Suppressor macrophage (primary cell): ENCODE measurements at places on chromosomes 11 and 22.

GRCh38 chr22:48944751-48945620 lies 882.7 kb downstream of the BRD1 start:
- DNase-seq = no peak

- peak; percentile 47 for DNase-seq
Measured at GRCh38 chr11:59415111-59415510, 11.1 kb downstream of the OR5A2 start.

GRCh38 chr11:83349296-83349695 lies 63.1 kb upstream of the CCDC90B start:
- no peak for DNase-seq

- peak; percentile 68 for DNase-seq
Measured at GRCh38 chr11:117172724-117173421, 5.7 kb upstream of the SIDT2 start.

DNA sequence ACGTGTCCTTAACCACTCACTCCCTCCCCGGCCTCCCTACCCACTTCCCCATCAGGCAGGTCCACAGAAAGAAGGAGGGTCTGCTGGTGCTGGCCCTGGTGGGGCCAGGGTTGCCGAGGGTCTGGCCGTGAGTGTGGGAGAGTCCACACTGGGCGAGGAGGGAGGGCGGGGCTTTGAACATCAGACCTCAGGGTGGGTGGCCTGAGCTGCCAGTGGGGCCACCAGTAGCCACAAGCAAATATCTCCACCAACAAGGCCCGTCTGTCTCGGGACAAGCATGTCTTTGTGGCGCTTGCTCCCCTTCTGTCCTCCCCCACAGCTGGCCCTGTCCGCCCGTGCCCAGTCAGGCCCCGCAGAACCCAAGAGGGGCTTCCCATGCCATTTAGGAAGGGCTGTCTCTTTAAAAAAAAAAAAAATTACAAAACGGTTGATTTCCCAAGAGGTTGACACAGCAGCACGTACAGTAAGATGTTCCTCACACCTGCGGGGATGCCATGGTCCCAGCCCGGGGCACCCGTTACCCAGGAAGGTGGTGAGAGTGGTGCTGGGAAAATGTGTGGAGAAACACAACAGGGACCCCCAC lies 17.7 kb upstream of the TALDO1 start:
- DNase-seq = no peak

- DNase-seq = no peak
Measured at GRCh38 chr11:133955081-133955891, 1.5 kb downstream of the IGSF9B start.

DNA sequence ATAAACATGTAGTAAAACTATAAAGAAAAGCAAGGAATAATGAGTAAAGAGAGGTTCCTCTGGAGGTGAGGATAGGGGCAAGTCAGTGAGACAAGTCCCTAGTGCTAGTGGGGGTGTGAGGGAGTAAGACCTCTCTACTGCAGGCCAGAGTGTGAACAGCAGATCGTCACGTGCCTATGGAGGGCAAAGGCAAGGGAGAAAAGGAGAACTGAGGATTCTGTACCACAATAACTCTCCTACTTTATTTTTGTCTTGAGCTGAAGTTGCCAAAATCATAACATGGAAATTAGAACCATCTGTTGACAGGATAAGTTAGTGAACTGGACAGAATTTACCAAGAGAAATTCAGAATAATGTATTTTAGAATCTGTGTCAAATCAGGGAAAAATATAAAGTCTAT lies 77.6 kb downstream of the ENTHD1 start:
- peak; percentile 69 for DNase-seq

DNA sequence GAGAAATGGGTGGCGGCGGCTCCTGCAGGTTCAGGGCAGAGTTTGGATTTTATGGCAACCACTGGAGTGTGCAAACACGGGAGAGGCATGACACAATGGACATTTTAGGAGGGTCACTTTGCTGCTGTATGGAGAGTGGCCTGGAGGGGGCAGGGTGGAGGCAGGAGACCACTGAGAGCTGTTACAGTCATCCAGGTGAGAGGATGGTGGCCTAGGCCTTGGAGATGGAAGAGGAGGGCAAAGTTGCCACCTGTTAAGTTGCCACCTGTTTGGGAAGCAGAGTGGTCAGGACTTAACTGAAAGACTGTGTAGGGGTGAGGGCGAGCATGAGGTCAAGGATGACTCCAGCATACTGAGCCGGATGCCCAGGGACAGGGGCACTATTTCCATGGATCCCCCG lies 2.3 kb upstream of the RAD9A start:
- peak; percentile 49 for DNase-seq

- DNase-seq = peak; percentile 75
Measured at GRCh38 chr11:59647245-59647980, 21.4 kb downstream of the PATL1 start.

- DNase-seq = no peak
Measured at GRCh38 chr11:63015521-63016215, at the start of gene SLC22A8. SLC22A8 (minus strand) TSS chr11:63015841; CDS start chr11:63014958, 883 bp downstream.

GRCh38 chr22:35903571-35904335 lies 124.9 kb downstream of the RBFOX2 start:
- no peak for DNase-seq

DNA sequence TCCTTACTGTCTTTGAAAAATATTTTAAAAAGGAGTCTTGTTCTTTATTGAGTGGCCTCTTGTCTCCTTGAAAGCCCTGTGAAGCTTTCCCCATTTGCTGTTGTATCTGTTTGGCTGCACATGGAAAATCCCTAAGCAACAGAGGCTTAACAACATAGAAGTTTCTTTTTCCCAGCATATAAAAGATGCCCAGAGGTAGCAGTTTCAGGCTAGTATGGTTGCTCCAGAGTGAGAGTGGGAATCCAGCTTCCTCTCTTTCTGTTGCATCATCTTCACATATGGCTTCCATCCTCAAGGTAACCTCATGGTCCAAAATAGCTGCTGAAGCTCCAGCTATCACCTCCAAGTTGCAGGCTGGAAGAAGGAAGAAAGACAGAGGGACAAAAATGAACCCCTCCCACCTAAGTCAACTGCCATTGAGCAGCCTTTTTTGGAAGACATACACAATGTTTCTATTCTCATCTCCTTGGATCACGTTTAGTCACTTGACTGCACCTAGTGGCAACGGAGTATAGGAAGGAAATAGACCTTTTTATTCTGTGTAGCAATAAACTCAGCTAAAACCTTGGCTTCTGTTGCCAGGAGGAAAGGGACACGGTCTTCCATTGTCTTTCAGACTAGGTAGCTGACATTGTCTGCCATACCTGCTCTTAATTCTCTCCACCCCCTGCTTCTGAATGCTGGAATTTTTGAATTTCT lies 5.3 kb downstream of the CSF2RB start:
- DNase-seq = no peak

GRCh38 chr11:78567209-78567608 lies 7.5 kb downstream of the NARS2 start:
- no peak for DNase-seq

GRCh38 chr11:101870510-101870909 lies 44.3 kb upstream of the CEP126 start:
- DNase-seq = no peak

GRCh38 chr11:16956538-16957153 lies 57.6 kb downstream of the PLEKHA7 start:
- DNase-seq = no peak

- no peak for DNase-seq
Measured at GRCh38 chr11:134634897-134635831, 223.1 kb upstream of the B3GAT1 start.

DNA sequence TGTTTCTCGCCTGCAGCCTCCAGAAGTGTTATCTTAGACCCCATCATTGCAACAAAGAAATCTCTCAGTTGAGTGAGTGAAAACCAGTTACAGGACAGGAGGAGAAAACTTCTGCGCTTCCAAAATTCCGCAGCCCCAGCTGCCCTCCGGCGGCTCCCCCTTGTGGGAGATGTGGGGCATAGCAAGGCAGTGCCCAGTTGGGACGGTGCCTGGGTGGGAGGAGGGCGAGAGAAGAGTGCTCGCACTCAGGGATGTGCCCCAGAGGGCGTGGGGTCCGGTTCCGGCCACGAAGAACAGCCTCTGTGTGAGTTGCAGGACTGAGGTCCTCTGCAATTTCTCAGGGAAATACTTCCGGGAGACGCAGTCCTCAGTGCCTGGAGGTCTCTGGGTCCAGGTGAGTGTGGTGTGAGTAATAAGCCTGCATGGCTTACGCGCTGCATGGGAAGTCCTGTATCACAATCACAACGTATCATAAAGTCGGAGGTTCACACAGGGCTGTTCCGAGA lies 87.0 kb upstream of the BLID start:
- peak; percentile 82 for DNase-seq

- no peak for DNase-seq
Measured at GRCh38 chr11:17992916-17993315, 19.9 kb downstream of the SERGEF start.

- DNase-seq = no peak
Measured at GRCh38 chr22:23626286-23626975, 5.7 kb downstream of the DRICH1 start.

- DNase-seq = no peak
Measured at GRCh38 chr11:130787973-130788570, 128.2 kb downstream of the SNX19 start.

DNA sequence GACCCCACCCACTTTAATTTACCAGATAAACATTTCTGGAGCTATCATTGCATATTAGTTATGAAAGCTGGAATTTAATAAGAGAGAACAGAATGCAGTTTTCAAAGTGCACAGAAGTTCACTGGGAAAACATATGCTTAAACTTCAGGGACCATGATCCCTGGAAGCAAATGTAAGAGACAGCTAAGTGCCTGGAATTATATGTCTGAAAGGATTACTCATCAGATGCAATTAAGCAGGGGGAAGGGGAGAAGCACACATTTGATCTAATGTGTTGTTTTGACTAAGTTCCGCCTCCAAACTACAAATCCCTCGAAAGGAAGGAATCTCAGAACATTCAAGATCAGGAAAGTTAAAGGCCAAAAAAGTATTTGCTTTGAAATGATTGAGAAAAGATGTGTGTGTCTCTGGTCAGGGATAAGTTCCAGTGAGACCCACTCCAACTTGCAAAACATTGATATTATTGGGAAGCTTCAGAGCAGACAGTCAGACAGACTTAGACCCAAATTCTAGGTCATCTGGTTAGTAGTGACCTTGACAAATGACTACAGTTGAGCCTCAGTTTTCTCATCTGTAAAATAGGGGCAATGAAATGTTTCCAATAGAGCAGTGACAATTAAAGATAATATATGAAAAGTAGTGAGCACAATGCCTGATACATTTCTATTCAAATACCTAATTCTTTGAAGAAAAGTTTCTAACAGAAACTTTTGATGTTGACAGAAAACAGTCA lies 147.6 kb downstream of the ME3 start:
- no peak for DNase-seq

DNA sequence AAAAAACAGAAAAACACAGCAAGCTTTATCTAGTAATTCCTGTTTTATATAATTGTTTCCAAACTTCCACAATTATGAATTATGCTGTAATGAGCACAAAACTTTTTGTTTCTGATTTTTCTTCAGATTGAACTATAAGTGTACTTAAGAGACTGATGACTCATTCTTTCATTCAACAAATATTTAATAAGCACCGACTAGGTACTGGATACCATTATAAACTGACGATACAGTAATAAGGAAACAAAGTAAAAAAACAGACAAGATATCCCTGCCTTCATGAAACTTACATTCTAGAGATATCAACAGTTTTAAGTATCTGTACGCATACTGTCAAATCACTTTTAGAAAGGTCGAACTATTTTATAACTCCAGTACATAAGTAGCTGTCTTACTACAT lies 78.6 kb downstream of the ME3 start:
- DNase-seq = no peak

DNA sequence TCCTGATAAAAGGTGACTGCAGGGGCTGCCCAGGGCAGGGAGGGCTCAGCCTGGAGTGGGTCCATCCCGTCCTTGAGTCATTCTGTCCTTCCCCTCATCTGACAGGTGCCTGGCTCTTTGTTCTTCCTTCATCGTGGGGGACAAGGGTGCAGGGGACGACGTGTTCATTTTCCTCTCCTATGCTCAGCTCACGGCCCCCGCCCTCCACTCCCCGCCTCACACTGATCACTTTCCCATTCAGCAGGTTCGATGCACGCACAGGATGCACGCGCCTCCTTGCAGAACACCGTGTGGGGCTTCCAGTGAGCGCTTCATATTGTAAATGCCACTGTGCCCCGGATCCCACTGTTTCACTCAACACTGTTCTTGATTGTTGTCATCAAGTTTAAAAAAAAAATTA lies 32.7 kb upstream of the SHANK2 start:
- no peak for DNase-seq

- DNase-seq = no peak
Measured at GRCh38 chr22:45073064-45073463, 63.3 kb upstream of the PHF21B start.

GRCh38 chr11:68524213-68524612 lies 63.7 kb downstream of the PPP6R3 start:
- DNase-seq = no peak

DNA sequence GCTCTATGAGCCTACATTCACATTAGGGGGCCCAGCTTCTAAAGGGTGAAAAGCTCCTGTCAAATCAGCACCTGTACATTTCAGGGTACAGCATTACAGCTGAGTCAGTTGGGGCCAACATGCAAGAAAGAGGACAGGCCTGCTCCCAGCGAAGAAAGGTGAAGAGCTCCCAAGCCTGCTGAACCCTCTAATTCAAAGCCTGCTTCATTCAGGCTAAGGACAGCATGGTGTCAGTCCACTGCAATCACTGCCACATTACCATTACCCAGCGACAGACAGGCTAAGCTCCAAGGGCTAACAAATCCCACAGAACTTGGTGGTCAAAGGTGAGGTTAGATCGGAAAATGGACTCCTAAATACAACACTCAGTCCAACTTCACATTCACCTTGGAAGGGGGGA lies 65.4 kb upstream of the CHRM4 start:
- no peak for DNase-seq
